ENCODE measurements at places on chromosomes 4 and X.
A peak's percentile ranks its signal among the peaks of the same experiment; 100 is the strongest.

DNA sequence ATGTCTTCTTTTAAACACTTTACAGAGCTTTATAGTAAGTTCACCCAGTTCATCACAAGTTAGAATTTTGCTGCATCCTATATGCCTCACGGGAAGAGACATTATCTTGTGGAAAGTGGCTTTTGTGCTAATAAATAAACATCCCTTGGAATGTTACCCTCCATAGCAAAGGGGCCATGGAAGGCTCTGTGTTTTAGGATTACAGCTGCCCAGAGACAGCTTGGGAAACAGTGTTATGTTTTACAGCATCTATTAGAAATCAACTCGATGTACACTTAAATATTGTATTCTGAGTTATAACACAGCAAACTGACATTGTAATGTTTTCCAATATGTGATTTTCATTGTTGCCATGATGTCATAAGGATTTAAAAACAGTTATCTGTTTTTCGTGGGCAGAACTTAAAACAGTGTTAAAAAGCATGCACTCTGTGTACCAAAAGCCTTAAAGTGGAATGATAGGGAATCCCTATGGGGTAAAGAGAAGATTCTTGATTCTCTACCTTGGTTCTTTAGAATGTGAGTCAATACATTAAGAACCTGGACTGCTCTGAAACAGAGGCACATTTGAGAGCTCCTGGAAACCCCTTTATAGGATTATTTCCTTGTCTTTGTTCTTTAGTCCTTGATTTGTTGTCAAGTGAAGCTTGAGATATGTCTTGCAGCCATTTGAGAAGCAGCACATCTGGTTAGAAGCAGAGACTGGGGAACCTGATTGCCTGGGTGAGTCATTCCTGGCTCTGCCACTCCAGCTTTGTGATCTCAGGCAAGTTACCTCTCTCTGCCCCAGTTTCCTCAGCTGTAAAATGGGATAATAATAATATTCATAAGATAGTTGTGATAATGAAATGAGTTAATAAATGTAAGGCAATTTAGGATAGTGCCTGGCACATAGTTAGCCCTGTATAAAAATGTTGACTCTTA is 41.6 kb downstream of the ARHGAP10 start:
- DNase-seq: no peak

DNA sequence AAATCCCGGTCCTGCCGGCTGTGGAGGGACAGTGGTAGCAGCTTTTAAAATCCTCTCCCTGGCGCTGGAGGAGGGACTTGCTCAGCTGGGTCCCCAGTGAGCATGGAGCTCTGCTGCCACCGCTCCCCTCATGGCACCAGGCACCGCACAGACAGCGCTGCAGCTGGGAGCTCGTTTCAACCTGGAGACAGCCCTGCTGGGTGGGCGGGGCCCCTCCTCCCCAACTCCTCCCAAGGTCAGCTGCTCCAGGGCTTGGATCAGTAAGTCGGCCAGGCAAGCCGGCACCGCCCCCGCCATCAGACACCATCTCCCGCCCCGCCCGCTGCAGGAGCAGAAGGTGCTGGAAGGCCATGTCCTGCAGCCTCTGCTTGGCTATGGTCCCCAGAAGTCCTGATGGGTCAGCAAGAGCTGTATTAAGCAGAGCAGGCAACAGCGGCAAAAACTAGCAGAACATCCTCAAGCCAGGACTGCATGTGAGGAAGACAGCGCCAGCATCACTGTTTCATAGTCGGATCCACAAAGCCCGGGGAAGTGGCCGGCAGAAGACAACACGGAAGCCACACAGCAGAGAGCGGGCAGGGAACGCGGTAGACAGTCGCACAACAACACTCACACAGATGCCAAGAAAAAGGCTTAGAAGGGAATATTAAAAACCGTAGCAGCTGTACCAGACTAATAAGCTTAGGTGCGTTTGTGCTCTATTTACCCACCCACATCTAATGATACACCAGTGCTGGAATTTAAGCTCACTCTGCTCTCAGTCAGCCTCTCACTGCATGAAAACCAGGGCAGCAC is 16.2 kb downstream of the ZFYVE28 start:
- peak; percentile 94 for DNase-seq

DNA sequence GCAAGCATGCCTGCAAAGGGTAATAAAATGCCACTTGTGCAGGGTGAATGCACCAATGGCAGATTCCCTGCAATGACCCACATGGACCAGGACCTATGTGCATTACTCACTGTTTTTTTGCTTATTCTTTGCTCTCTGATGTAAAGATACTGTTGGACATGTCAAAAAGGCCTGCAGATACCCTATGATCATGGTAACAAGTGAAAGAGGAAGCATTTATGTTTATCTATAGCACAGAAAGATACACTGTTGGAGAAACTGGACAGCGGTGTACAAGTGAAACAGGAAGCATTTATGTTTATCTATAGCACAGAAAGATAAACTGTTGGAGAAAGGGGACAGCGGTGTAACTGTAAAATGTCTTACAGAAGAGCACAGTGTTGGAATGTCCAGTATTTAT is 127.5 kb downstream of the PAPSS1 start:
- DNase-seq: no peak

- no peak for DNase-seq
Observed at GRCh38 chrX:19956923-19957322, 33.9 kb downstream of the BCLAF3 start.

- no peak for DNase-seq
Observed at GRCh38 chrX:154354013-154354412, 20.4 kb downstream of the FLNA start.

- DNase-seq: no peak
Observed at GRCh38 chr4:72457158-72457557, 111.9 kb downstream of the ADAMTS3 start.

- no peak for DNase-seq
Observed at GRCh38 chrX:13080128-13080795, 35.8 kb upstream of the FAM9C start.

- DNase-seq: peak; percentile 20
Observed at GRCh38 chrX:17376431-17377077, 1.6 kb downstream of the NHS start.

- no peak for DNase-seq
Observed at GRCh38 chrX:13341491-13342101, 21.7 kb upstream of the ATXN3L start.

DNA sequence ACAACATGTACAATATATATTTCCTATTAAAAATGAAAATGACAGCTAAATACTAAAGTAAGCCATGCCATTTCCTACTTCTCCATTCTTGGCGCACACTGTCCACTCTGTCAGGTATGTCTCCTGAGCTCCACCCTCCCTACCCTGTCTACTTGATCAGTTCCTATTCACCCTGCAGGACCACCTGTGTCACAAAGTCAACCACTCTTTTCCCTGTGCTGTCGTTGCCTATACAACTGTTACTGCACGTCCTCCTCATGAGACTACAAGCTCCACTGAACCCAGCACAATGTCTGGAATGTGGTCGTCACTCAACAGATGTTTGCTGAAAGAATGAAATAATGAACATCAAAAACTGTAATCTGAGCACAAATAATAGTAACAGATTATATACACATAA is 54.9 kb downstream of the SLC9A7 start:
- DNase-seq: no peak

DNA sequence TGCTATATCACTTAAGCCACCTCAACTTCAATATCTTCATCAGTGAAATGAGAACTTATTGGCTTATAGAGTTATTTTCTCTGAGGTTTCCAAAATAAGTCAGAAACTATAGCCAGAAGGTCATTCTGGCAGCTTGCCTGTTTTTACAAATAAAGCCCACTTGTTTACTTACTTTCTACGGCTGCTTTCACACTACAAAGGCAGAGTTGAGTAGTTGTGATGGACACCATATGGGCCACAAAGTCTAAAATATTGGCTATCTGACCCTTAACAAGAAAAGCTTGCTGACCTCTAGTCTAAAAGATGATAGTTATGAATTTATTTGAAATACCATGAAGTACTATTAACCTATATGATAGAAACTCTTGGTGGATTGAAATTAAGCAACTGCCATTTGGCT is 67.3 kb upstream of the ATOH1 start:
- DNase-seq: no peak

GRCh38 chrX:130114141-130114588 is 3.9 kb upstream of the ELF4 start:
- DNase-seq: no peak

DNA sequence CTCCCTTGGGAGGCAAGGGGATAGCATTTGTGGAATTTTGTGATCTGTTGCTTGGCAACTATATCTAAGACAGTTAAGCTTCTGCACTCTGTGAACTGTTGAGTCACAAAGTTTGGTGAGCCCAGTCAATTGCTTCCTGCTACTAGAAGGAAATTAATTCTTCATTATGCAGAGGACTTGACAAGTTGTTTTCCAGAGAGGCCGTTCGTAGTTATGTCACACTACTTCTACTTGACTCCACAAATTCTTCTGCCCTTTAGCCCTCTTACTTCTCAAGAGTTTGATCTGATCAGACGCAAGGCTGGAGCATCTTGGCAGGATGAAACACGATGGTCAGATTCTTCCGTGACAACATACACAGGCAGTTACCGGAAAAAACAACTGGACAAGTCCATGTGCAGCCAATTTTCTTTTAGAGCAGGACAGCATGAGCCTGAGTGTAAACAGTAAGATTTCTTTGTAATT is at the start of gene C4orf51:
Gene C4orf51, plus strand, starts transcription at position 156 of the 465 bp plus-strand sequence. Its CDS starts 58 bp downstream, at position 214.
- DNase-seq: no peak

- DNase-seq: peak; percentile 27
Observed at GRCh38 chr4:54499308-54500074, 158.3 kb upstream of the KIT start.

GRCh38 chr4:184792950-184793555 is 32.7 kb downstream of the ACSL1 start:
- DNase-seq: no peak

DNA sequence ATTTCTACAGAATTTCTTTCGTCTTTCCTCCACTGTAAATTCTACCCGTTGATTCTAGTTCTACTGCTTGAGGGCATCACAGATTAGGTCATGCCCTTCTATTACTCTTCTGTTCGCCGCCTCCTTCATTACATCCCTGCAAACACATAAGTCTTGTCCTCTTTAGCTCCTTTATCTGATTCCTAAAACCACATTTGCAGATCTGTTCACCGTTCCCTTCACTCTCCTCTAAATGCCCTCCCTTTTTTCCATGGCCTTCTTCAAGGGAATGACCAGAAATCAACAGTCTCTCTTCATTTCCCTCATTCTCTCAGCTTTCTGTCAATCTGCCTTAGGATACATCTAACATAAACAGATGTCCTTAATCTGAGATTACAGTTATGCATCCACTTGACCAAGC is 43.1 kb downstream of the BTC start:
- DNase-seq: no peak

GRCh38 chr4:181597766-181598165 is 645.4 kb upstream of the TENM3 start:
- no peak for DNase-seq

DNA sequence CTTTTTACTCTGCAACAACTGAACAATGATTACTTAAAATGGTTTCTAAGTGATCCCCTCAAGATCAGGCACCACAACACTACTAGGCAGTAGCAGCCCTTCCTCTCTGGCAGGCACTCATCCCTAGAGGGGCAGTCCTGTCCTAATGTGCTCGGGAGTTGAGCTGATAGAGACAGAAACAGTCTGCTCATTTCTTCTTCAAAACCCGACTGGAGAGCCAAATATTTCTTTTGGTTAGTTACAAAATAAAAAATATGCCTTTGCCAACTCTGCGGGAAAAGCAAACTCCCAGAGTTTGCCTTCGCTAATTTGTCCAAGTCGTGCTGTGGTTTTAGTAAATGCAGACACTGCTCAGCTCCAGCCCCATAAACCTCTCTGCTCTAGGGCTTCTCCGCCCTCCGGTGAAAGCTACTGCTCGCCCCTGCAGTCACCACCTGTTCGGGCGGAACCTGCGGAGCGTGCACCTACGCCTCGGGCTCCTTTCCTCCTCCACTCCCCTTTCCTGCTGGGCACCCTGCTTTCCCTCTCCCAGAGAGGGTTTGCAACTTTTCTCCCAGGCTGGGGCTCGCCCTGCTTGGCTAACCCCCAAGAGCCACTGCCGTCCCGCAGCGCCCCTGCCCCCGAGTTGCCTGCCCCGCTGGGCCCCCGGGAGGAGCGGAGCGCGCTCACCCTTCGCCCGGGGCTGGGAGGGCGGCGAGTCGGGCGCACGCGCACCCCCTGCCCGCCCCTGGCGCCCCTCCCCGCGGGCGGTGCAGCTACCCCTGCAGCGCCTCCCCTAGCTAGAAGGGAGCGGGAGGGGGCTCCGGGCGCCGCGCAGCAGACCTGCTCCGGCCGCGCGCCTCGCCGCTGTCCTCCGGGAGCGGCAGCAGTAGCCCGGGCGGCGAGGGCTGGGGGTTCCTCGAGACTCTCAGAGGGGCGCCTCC is at the start of gene NPNT:
Gene NPNT, plus strand, starts transcription at position 812 of the 923 bp plus-strand sequence. CDS start 182 bp downstream, outside the sequence.
- DNase-seq: peak; percentile 64

GRCh38 chr4:1093391-1094335 is 19.7 kb downstream of the RNF212 start:
- DNase-seq: no peak

DNA sequence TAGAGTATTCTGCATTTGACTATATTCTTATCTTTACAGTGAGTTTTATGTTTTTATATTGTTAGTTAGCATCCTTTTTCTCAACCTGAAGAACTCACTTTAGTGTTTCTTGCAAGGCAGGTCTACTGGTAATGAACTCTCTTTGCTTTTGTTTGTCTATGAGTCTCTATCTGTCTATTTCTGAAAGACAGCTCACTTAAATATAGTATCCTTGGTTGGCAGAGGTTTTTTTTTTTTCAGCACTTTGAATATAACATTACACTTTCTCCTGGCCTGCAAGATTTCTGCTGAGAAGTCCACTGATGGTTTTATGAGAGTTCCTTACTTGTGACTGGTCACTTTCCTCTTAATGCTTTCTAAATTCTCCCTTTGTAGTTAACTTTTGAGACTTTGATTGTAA is 32.8 kb upstream of the C4orf54 start:
- DNase-seq: no peak

- DNase-seq: no peak
Observed at GRCh38 chrX:30343206-30343605, 34.0 kb upstream of the NR0B1 start.

- peak; percentile 23 for DNase-seq
Observed at GRCh38 chr4:173520921-173521466, 9.0 kb downstream of the HAND2 start.

- DNase-seq: no peak
Observed at GRCh38 chrX:123964156-123964834, 2.8 kb downstream of the STAG2 start.

DNA sequence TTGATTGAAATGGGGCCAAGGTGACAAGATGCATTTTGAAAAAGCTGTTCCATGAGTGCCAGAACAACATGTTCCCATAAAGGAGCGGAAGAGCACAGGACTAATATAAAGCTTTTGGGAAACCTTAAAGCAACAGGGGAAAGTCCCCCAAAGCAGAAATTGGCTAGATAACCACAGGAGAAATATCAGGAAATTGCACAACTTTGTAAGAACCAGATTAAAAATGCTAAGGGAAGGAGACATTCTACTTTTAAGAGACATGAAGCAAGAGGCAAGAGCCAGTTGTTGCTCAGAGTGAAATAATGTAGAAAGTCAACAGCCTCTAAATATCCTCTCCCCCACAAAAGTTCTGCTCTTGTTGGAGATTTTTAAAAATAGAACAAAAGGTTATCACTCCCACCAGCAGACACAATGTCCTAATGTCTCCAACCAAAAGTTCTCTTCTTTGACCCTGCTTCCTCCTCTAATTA is 85.2 kb upstream of the LNX1 start:
- no peak for DNase-seq
